T-helper 2 cell treated with Interferon-gamma antibody and Interleukin-4, amounts not matched to agents 5 μg/mL and 100 μg/mL, for 36 hours (primary cell): ENCODE measurements at places on chromosomes 1 and 21.
A peak's percentile ranks its signal among the peaks of the same experiment; 100 is the strongest.

DNA sequence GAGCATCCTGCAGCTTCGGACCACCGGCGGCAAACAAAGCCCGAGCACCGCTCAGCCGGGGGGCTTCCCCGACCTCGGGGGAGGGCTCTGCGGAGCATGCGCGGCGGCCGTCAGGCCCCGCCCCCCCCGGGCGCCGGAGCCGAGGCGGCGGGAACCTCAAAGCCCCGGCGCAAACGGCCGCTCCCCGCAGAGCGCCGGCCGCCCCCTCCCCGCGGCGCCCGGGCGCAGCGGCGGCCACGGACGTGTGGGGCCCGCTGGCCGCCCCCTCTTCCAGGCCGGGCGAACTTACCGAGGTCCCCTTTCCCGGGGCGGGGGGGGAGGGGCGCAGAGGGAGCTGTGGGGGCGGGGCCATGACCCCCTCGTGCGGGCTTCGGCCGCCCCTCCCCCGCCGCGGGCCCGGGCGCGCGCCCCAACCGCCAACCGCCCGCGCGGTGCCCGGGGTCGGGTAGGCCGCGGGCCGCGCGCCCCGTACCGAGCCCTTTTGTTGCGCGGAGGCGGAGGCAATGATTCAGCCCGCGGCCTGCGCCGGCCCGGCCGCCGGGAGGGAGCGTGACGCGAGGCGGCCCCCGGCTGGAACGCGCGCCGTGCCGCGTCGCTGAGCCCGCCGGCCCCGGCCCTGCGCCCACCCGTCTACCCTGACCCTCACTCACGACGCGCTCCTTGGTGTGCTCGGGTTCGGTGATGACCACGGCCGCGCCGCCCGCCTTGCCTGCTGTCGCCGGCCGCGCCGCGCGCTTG lies 1.7 kb downstream of the RCC2 start:
- DNase-seq, result peak; percentile 65

DNA sequence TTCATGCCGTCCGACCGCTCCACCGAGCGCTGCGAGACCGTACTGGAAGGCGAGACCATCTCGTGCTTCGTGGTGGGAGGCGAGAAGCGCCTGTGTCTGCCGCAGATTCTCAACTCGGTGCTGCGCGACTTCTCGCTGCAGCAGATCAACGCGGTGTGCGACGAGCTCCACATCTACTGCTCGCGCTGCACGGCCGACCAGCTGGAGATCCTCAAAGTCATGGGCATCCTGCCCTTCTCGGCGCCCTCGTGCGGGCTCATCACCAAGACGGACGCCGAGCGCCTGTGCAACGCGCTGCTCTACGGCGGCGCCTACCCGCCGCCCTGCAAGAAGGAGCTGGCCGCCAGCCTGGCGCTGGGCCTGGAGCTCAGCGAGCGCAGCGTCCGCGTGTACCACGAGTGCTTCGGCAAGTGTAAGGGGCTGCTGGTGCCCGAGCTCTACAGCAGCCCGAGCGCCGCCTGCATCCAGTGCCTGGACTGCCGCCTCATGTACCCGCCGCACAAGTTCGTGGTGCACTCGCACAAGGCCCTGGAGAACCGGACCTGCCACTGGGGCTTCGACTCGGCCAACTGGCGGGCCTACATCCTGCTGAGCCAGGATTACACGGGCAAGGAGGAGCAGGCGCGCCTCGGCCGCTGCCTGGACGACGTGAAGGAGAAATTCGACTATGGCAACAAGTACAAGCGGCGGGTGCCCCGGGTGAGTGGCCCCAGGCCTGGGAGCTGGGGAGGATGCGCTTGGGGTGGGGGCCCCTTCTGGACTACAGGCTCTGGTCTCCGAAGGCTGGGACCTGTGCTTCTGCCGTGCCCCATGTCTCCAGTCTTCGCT lies 1.1 kb downstream of the SKI start:
- DNase-seq, result peak; percentile 54

DNA sequence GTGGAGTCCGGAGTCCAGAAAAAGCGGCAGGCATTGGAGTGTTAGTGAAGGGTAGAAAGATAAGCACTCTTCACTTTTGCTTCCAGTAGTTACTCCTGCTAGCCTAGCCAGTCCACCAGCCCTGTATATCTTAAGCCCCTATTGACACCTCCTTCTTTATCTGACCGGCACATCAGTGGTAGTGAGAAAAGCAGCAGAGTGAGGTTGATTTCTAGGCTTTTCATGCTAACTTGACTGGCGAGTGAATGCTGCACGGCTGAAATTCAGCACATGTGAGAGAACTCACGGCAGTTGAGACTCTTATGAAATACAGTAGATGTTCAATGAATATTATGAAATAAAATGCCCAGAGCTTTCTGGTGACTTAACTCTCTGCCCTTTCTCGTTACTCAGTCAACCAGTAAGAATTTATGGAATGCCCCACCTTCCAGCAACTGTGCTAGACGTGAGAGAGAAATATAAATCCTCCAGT lies 128.2 kb downstream of the CACHD1 start:
- DNase-seq, result no peak

DNA sequence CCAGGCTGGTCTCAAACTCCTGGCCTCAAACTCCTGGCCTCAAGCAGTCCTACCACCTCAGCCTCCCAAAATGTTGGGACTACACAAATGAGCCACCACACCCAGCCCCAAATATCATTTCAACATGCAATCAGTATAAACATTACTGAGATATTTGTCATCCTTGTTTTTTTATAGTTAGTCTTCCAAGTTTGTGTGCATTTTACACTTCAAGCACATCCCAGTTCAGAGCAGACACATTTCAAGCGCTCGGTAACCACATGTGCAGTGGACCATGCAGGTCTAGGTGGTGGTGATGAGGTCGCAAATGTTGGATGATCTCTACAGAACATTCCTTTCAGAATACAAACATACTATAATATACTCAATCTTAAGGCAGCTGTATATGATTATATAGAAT lies 23.8 kb upstream of the APP start:
- no peak for DNase-seq

DNA sequence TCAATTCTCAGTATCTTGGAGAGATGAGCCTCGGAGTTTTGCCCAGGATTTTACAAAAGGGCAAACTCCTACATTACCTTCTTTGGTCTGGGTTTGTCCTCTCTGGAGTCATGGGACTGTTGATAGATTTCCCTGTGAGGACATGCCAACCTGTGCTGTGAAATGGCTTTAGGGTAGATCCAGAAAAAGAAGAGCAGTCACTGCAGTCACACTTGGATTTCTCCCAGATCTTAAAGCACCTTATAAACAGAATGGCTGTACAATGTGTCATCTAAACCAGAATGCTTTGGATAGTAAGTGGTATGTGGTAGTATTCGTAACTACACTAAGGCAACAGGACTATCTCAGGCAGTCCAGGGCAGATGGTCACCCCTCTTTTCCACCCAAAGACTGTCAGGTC lies 1.9 kb upstream of the CSRP1 start:
- DNase-seq, result no peak

- no peak for DNase-seq
These were observed 23.4 kb downstream of the TTC39A start for GRCh38 chr1:51306950-51307349.

DNA sequence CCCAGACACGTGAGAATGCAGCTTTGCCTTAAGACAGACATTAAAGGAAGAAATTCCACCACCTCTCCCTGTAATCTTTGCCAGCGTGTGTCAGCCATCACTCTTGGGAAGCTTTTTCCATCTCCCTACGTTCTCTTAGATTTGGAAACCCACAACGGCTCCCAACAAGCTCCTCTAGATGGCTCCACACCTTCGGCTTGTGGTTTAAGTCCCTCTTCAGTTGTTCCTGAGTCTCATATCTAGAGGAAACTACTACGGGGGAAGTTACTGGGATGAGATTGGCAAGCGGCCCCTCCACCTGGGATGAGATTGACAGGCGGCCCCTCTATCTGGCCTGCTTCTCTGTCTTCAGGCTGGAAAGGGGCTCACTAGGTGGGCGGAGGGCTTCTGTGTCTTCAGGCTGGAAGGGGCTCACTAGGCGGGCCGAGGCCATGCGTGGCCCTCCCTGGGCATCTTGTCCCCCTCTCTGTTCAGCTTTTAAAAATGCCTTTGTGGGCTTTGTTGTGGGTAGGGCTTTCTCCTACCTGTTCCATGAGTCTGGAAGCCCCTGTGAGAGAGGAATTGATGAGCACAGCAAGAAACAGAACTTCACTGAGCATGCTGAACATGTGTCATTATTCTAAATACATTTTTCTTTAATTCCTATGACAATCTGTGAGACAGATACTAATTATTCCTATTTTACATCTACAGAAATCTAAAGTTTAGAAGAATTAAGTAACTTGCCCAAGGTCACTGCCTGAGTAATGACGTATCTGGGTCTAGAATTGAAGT lies 670.5 kb downstream of the KIF26B start:
- DNase-seq, result no peak

DNA sequence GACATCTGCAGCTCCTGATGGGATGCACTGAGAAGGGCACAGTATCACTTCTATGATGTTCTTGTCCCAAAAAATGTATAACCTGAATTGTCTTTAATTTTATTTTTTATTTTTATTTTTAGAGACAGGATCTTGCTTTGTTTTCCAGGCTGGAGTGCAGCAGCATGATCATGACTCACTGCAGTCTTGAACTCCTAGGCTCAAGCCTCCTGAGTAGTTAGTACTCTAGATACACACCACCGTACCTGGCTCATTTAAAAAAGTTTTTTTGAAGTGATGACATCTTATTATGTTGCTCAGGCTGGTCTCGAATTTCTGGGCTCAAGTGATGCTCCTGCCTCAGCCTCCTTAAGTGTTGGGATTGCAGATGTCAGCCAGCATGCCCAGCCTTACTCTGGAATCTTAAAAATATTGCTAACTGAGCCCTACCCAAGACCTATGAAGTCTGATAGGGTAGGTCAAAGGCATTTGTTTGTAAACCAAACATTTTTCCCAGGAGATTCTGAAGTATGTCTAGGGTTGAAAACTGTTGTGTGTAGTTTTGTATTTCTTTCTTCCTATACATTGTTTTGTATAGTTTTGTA lies 68.9 kb downstream of the ATF6 start:
- no peak for DNase-seq

DNA sequence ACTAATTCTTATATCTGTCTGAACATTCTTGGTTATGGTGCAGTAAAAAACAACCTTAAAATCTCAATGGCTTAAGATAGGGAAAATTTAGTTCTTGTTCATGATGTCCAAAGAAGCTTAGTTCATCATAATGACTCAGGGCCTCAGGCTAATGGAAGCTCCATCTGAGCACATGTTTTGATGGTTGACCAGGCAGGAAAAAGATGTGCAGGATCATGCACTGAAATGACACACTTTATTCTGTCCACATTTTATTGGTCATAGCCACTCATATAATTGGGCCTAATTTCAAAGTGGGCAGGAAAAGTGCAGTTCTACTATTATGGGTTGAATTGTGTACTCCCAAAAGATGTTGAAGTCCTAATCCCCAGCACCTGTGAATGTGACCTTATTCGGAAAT lies 198.2 kb downstream of the CENPF start:
- DNase-seq, result no peak

GRCh38 chr1:186839041-186839400 lies 10.3 kb downstream of the PLA2G4A start:
- DNase-seq, result no peak

- no peak for DNase-seq
These were observed 15.5 kb downstream of the SLC6A17 start for GRCh38 chr1:110165761-110166231.

DNA sequence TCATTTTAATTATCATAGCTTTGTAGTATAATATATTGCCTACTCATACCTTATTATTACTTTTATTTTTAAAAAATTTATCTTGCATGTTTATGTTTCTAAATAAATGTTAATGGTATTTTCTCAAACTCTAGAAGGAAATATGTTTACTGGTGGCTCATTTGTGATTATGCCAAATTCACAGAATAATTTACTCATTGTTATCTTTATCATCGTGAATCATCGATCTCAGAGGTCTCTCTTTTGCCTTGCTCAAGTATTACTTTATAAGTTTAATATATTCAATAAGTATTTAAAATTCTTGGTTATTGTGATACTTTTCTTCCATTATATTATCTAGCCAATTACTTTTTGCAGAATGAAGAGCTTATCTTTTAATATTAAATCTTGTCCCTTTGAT lies 836.7 kb upstream of the ADAMTS5 start:
- no peak for DNase-seq

GRCh38 chr1:160093624-160094290 lies 4.7 kb downstream of the IGSF8 start:
- no peak for DNase-seq

DNA sequence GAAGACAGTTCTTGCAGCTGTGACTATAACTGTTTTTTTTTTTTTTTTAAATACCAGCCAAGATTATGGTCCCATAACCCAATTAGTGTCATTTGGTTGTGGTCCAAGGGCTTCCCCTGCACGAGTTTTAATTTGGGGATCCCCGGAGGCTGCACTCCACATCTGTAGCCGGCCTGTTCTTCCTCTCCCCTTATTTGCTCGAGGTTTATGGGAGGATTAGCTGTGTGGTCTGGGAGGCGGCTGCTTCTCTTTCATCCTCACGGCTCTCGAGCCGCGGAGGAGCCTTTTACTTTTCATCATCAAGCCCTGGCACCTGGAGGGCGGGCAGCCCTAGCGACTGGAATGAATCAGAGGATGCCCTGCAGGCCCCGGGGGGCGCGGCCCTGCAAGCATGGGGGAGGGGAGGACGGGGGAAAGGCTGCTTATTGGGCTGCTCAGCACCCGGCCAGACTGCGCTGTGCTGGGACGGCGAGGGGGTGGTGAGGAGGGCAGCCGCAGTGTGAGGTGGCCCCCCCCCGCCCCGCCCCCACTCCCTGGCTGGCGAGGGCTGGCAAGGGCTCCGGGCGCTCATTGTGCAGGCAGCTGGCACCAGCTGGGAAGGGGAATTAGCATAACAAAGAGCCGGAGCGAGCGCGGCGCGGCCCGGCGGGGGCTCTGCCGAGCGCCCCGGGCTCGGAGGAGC lies 18.5 kb downstream of the SERTAD4 start:
- DNase-seq, result no peak

GRCh38 chr1:16302709-16303627 lies 49.3 kb downstream of the FBXO42 start:
- DNase-seq, result no peak

GRCh38 chr1:89363638-89364536 lies at the start of gene GBP6:
GBP6 (plus strand) TSS chr1:89364059; CDS start chr1:89368552, 4,493 bp downstream.
- DNase-seq, result no peak

DNA sequence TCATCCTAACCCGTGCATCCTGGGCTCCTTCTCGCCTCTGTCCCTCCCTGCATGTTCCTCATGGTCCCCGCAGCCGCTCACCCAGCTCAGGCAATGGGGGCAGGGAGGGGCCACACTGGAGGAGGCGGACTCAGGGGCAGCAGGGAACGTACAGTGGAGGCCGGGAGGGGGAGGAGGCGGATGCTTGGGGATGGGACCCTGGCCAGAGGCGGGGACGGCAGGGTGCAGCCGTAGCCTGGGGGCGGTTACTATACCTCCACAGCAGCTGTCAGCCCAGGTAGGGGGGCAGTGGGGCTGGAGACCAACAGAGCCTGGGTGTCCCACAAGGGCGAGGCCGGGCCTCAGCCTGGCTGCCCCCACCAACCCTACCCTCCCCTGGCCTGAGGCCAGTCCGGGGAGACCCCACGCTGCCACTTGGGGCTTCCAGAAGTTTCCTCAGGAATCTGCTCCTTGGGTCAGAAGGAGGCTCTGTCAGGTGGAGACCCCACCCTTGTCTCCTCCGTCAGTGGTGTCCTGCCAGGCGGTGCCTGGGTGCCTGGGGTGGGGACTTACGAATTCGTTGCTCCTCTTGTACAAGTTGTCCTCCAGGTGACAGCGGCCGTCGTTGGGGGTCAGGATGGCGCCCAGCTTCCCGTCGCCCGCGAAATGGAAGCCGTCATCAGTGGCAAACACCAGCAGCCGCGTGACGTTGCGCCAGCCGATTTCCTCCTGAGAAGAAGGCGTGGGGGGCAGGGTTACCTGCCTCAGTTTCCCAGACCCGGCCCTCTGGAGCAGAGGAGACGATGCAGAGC lies 20.7 kb downstream of the ITGB2 start:
- DNase-seq, result no peak
